Prostate gland (tissue), 2 donors: ENCODE measurements at places on chromosomes 6 and 20. TPM values are rescaled to one million over a fixed set of nuclear protein-coding genes. Genes with fewer than 3 reads are reported as not detected.

SMLR1 gene
- 0.28 TPM for total RNA-seq

RIPOR2 gene
- total RNA-seq = 16.1 TPM

DNA sequence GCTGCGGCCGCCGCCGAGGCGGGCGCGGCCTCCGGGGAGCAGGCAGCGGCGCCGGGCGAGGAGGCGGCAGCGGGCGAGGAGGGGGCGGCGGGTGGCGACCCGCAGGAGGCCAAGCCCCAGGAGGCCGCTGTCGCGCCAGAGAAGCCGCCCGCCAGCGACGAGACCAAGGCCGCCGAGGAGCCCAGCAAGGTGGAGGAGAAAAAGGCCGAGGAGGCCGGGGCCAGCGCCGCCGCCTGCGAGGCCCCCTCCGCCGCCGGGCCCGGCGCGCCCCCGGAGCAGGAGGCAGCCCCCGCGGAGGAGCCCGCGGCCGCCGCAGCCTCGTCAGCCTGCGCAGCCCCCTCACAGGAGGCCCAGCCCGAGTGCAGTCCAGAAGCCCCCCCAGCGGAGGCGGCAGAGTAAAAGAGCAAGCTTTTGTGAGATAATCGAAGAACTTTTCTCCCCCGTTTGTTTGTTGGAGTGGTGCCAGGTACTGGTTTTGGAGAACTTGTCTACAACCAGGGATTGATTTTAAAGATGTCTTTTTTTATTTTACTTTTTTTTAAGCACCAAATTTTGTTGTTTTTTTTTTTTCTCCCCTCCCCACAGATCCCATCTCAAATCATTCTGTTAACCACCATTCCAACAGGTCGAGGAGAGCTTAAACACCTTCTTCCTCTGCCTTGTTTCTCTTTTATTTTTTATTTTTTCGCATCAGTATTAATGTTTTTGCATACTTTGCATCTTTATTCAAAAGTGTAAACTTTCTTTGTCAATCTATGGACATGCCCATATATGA is 3.2 kb downstream of the MARCKS start:
- no peaks in the 10 kb centered on the region for H3K4me1 ChIP-seq
- peak; percentile 24 for DNase-seq
- H3K4me3 ChIP-seq = peak overlapping the region; percentile 68
- no peaks in the 10 kb centered on the region for H3K36me3 ChIP-seq

TMEM151B gene
- 1.1 TPM for total RNA-seq

PTK7 gene
- 83.3 TPM for total RNA-seq

TCP11 gene
- total RNA-seq = 33.3 TPM

MOG gene
- not detected for total RNA-seq

GRCh38 chr6:109295774-109296156 is 86.5 kb downstream of the CD164 start:
- no peaks in the 10 kb centered on the region for H3K27me3 ChIP-seq
- DNase-seq = no peak
- H3K4me1 ChIP-seq = no peaks in the 10 kb centered on the region
- no peak overlapping the region for H3K27ac ChIP-seq
- H3K36me3 ChIP-seq = no peaks in the 10 kb centered on the region
